ENCODE measurements at places on chromosomes 7 and 10. TPM values are rescaled to one million over a fixed set of nuclear protein-coding genes. Genes with fewer than 3 reads are reported as not detected.

DNA sequence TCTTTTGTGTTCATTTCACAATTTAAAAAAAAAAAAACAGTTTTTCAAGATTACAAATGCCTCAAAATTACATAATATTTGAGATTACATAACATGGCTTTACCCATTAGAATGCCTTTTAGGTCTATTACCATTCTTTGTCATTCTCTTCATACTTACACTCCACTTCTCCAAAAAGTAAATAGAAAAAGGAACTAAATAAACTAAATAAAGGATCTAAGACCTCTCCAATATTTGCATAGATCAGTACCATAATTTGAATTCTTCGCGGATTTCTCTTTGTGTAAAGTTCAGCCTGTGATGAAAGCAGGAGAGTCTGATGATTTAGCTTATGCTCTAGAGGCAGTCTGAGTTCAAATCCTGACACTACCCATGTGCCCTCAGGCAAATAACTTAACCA, 56.4 kb upstream of the C1GALT1 start:
- DNase-seq, result no peak

- DNase-seq, result no peak
These were observed 18.7 kb downstream of the HSPA12A start for GRCh38 chr10:116723428-116724281.

DNA sequence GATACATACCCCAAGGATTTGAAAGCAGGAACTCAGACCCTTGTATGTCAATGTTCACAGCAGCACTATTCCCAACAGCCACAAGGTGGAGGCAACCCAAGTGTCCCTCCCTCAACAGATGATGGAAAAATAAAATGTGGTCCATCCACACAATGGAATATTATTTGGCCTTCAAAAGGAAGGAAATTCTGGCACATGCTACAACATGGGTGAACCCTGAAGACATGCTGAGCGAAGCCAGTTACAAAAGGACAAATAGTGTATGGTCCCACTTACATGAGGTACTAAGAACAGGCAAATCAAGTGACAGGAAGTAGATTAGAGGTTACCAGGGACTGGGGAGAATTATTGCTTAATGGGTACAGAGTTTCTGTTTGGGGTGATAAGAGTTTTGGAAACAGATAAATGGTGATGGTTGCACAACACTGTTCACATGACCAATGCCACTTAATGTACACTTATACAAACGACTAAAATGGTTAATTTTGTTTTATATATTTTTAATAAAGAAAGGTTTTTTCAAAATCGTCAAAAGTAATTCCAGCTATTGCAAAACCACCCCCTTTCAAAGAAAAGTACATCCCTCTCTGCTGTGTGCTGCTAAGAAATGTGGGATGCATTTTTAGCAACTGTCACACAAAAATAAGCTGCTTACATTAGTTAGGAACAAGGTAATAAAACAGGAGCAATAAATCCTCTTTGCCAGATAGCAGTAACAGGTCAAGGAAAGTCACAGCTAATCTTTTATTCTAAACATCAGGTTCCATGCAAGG, 85.7 kb downstream of the GRB10 start:
- DNase-seq, result no peak

DNA sequence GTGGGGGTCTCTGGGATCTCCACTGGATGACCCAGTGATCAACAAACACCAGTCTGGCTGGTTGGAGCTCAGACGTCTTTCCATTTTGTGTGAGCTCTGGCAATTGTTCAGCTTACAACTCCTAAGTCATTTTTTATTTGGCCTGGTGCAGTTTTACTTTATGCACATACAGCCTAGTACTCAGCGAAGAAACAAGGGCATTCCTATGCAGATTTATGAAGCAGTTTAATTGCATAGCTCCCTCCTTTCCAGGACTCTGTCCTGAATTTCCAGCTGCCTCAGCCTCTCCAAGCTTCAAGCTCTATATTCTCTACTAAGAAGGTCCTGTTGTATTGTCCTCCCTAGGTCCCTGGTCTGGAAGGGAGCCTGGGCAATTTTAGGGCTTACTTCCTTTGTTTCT, 145.6 kb upstream of the GALNT17 start:
- DNase-seq, result no peak

DNA sequence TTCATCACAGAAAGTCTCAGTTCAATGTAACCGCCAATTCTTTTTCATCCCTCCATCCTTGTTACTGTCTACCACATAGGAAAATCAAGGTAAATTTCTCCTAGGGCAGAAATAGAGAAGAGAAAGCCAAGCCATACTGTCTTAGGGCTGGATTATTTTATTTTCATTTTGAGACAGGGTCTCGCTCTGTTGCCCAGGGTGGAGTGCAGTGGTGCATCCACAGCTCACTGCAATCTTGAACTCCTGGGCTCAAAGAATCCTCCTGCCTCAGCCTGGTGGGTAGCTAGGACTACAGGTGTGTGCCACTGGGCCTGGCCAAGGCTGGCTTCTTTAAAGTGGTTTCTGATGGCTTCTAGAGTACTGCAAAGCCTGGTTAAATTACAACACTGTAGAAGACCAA, 181.7 kb downstream of the SRPK2 start:
- DNase-seq, result no peak

Gene FRAT1
- 3.6 TPM for total RNA-seq
